Lung microvascular endothelial cell (primary cell): ENCODE measurements at places on chromosomes 6 and 20. TPM values are rescaled to one million over a fixed set of nuclear protein-coding genes. Genes with fewer than 3 reads are reported as not detected.

GRCh38 chr6:106670236-106670635, 40.9 kb downstream of the QRSL1 start:
- DNase-seq, result no peak

The SLC35F1 gene
- not detected in 2 replicates for total RNA-seq

DNA sequence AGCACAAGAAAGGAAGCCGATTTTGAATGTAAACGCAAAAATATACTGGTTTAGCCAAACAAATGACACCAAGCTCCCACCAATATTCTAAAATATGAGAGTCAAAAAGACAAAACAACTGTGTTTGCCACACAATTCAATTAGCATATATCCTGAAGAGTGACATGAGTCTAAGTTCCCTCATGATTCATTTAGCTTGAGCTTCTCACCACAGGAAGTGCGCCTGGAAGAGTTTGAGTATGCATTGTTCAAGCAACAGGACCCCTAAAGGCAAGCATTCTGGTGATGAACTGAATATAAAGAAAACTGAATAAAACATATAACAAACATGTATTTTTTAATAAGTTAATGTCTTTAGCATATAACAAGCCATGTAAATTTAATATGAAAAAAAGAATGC, 115.2 kb upstream of the RUNX2 start:
- peak; percentile 60 for DNase-seq

The TXLNB gene
- total RNA-seq, result 0.40 and 0.44 TPM in 2 replicates

DNA sequence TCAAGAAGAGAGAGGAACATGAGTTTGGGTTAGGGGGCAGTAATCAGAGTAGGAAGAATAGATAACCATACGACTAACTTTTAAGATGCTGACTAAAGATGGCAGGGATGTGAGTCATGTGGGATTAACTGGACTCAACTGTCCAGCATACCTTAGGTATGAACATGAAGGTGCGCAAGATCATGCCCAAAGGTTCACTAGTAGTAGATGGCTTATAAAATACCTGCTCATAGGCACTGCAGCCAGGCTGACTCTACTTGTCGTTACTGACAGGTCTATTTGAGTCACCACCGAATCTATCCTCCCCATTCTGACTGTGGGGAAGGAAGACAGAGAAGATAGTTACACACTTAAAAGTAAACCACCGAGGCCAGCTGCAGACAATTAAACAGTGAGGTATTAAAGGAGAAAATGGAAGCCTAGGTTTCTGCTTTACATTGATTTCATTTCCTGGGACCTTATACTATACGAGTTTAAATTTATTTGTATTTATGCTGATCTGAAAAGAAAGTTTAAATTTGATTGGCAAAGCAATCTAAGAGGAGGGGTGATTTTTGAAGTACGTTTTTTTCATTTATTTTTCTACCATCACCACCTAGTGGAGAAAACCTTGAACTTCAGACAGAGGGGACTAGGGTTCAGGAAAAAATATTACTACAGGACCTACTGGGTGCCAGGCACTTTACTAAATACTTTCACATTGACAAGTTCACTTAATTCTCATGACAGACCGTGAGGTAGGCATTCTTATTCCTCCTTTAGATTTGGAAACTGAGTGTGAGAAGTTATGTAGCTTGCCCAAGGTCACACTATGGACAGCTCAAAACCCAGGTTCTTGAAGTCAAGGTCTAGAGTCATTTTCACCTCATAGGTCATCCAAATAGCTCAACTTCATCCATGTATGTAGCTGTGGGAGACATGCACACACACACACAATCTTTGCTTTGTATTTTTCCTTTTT, 4.0 kb upstream of the WRNIP1 start:
- DNase-seq, result no peak

GRCh38 chr6:36633915-36634314, 39.8 kb downstream of the SRSF3 start:
- DNase-seq, result peak; percentile 57
